ENCODE measurements at places on chromosomes 12 and 14.

DNA sequence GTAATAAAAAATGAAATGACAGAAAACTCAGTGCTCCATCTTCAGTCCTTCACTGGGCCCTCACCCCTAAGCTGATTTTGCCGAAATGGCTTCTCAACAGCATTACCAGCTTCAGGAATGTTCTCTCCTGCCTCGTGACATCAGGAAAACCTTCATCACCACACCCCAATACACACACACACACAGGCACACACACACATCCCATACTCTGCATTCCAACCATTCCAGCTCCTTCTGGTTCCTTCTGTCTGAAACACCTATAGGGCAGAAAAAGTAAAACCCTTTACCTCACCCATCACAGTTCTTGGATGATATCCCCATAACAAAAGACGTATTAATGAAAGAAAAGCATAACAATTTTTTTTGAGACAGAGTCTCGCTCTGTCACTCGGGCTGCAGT is 75.9 kb downstream of the CCDC60 start:
- DNase-seq, result no peak

GRCh38 chr14:104730487-104730886 is 6.5 kb downstream of the ADSS1 start:
- no peak for DNase-seq

DNA sequence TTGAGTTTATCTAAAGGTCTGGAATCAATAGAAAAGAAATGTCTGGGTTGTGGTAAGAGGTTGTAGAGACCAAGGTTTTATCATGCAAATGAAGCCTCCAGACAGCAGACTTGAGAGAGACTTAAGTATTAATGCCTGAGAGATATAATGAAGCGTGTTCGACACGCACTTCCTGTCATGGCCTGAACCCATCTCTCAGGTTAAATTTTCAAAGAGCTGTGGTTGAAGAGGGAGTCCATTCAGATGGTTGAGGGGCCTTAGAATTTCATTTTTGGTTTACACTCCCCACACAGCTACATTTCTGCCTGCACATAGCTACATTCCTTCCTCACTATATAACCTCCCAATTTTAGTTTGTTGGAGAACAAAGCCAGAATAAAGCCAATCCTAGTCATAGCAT is 10.1 kb upstream of the CLEC12A start:
- DNase-seq, result no peak

- DNase-seq, result no peak
Observed at GRCh38 chr12:41018010-41018409, 170.1 kb upstream of the PDZRN4 start.

DNA sequence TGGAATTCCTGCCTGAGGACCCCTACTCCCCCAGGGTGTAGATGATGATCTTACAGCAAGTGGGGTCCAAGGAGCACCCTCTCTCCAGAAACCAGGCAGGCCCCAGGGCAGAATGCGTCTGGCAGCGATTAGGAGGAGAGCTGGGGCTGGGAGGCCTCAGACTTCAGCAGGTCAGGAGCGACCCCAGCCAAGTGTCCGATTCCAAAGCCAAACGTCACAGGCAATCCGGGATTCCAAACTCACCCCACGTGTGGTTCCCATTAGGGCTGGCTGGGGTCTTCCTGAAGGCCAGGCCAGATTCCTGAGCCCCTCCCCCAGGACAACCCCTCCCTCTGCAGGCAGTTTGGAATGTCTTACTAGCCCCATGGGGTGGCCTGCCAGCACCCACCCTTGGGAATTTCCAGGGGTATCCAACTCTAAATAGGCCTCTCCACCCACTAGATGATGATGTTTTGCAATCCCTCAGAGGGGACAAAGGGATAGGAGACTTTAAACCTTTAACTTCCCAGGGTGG is 17.3 kb upstream of the FIGNL2 start:
- no peak for DNase-seq

- DNase-seq, result no peak
Observed at GRCh38 chr14:26598672-26599131, 869 bp upstream of the NOVA1 start.

DNA sequence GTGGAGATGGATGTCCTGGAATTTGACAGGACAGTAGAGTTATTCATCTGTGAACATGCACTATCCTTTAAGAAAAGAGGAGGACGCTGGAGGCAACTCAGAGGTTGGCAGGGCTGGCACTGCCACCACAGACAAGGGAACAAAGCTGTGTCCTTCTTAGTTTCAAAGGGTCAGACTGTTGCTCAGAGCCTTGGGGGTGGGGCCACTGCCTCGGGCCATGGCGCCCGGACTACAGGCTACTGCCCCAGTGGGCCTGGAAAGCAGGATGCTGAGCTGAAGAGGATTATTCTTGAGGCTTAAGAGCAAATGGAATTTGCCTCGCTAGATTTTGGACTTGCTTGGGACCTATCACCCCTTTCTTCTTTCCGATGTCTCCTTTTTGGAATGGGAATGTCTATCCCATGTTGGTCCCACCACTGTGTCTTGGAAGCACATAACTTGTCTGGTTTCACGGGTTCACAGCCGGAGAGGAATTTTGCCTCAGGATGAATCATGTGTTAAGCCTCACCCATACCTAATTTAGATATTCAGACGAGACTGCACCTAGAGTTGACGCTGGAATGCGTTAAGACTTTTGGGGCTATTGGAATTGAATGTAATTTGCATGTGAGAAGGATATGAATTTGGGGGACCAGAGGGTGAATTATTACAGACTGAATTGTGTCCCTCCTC is 114.8 kb upstream of the RFLNA start:
- no peak for DNase-seq

- no peak for DNase-seq
Observed at GRCh38 chr12:1761857-1762256, 58.5 kb upstream of the LRTM2 start.
